T-helper 2 cell (primary cell): ENCODE measurements at places on chromosomes 1 and 21.

- DNase-seq, result no peak
Measured at GRCh38 chr1:2179283-2180013, 15.1 kb downstream of the FAAP20 start.

DNA sequence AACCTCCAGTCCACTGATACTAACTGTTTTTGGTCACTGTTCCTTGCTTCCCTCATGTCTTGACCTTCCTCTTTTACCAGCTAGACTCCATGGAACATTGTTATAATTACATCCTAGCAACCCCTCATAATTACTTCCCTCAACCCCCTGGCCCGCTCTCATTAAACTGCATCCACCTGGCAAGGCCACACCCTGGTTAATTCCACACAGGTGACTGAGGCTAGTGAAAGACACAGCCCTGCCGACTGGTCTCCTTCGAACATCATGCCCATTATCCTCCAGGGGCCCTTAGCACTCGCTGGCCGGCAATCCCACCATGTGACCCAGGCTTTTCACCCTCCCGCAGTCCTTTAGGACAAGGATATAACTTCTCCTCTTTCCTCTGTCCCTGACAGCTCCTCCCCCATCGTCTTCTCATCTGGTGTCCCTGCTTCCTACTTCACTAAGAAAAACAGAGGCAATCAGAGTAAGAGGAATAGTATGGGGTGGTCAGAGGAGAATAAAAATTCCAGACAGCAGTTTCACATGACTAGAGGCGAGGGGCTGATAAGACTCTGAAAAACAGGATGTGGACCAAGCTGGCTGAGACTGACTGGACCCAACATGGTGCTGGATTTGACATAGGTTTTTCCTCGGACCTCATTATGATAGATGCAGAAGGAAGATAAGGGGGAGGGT lies 8.8 kb upstream of the TENT5B start:
- DNase-seq, result no peak

GRCh38 chr1:172293429-172293828 lies 127.1 kb upstream of the C1orf105 start:
- DNase-seq, result no peak

- DNase-seq, result no peak
Measured at GRCh38 chr1:228373681-228374571, 32.7 kb downstream of the TRIM11 start.

GRCh38 chr21:44982558-44983250 lies 42.9 kb downstream of the SLX9 start:
- no peak for DNase-seq

DNA sequence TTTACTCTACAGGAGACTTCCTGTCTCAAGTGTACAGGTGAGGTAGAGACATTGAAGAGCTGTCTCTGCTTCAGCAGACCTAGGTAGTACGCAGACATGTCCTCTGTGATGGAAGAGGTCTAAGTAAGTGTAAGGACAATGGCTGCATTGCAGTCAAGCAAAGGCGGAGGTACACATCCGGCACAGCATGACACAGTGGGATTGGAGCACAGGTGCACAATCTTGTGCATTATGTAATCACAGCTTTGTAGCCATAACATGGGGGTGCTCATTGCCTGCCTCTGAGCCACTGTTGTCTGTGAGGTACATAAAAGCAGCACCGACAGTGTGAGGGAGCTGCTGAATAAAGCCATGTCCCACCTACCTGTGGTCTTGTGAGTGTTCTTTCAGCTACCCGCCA lies 66.4 kb upstream of the CCDC190 start:
- DNase-seq, result no peak

- no peak for DNase-seq
Measured at GRCh38 chr1:28365864-28366263, 3.7 kb upstream of the PHACTR4 start.
